ENCODE measurements at places on chromosomes 3 and 15.
A peak's percentile ranks its signal among the peaks of the same experiment; 100 is the strongest.

- DNase-seq: no peak
These were observed 1561.6 kb downstream of the OTOL1 start for GRCh38 chr3:163058031-163058854.

- no peak for DNase-seq
These were observed 258.9 kb downstream of the ABHD5 start for GRCh38 chr3:43949594-43949993.

DNA sequence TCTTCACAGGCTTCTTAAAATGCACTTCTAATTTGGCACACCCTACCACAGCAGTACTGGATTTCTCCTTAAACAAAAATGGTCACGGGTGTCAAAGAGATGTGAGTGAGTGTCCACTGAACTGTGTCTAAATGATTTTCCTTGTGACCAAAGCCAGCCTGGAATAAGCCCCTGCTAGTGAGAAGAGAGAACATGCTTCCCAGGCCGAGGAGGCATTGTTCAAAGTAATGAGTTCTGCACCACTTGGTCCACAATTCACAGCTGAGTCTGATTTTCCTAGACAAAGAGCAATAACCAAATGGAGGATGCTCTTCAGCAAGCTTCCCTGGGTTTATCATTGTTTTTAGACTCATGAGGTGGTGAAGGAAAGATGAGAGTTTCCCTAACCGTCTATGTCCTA, 3.8 kb downstream of the PLCH1 start:
- DNase-seq: no peak

DNA sequence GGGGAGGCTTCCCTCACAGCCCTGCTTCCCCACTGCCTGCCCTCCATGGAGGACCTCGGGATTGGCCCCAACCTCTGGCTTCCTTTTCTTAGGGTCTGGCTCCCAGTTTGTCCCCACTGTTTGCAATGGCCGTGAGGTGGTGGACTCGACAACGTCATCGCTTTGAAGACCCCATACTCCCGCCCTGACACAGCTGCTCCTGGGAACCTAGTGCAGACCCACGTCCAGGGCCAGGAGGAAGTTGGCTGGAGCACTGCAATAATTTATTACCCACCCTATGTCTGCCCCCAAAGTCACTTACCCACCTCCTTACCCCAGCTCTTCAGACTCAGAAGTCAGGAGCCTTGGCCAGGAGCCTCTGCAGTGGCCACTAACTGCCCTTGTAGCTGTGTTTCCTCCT, 11.1 kb downstream of the GRM2 start:
- DNase-seq: no peak

DNA sequence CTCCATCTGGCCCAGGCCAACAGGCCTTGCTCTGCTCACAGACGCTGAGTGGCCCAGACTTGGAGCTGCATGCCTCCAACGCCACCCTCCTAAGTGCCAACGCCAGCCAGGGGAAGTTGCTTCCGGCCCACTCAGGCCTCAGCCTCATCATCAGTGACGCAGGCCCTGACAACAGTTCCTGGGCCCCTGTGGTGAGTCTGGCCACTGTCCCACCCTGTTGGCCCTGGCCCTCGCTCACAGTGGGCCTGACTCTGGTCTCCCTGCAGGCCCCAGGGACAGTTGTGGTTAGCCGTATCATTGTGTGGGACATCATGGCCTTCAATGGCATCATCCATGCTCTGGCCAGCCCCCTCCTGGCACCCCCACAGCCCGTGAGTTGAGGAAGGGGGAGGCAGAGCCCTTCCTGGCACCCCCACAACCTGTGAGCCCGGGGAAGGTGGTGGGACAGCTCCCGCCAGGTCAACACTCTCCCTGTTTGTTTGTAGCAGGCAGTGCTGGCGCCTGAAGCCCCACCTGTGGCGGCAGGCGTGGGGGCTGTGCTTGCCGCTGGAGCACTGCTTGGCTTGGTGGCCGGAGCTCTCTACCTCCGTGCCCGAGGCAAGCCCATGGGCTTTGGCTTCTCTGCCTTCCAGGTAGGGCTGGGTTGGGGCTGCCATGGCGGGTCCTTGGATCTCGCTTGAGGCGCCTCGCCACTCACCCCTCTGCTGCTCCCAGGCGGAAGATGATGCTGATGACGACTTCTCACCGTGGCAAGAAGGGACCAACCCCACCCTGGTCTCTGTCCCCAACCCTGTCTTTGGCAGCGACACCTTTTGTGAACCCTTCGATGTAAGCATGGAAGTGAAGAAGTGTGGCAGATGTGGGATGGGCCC, 10.0 kb downstream of the NT5DC2 start:
- no peak for DNase-seq

- DNase-seq: no peak
These were observed 12.8 kb downstream of the LACTB start for GRCh38 chr15:63134245-63134985.

GRCh38 chr15:85515212-85515611, 134.8 kb downstream of the AKAP13 start:
- peak; percentile 31 for DNase-seq

GRCh38 chr3:114669614-114670013, 375.8 kb downstream of the TIGIT start:
- no peak for DNase-seq

DNA sequence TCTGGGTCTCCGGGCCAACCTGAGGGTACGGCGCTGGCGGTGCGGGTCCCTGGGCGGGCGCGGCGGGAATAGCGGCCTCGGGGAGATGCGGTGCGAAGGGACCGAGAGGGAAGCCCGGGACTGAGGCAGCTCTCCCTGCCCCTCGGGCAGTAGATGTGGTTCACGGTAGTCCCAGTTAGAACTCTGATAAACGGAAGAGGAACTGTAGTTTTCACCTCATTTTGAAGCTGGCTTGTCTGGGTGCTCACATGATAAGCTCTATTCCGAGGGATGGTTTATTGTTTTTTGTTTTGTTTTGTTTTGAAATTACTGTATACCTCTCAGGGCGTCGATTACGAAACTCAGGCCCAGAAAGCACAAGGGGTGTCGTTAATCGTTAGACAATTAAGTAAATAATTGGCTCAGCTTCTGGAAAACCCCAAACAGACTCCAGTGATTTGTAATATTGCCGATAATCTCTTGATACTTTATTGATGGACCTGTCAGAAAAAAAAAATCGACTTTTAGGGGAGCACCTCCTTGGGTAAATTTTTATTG, 413 bp downstream of the NUSAP1 start:
- no peak for DNase-seq

- DNase-seq: no peak
These were observed 32.6 kb downstream of the BLM start for GRCh38 chr15:90749754-90750153.

DNA sequence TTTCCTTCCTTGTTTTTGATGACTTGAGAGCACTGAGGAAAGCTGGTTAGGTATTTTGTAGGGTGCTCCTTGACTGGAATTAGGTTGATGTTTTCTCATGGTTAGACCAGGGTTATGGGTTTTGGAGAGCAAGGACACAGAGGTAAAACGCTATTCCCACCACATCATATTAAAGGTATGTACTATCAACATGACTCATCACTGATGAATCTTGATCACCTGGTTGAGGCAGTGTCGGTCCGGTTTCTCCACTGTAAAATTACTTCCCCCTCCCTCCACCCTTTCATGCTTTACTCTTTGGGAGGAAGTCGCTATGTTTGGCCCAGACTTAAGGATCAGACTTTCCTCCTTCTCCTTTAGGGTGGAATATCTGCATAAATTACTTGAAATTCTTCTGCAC, 201.6 kb downstream of the EDEM1 start:
- no peak for DNase-seq

- DNase-seq: no peak
These were observed 133.2 kb downstream of the LIPC start for GRCh38 chr15:58564981-58565380.

All from H4 (cell line).